ENCODE measurements at places on chromosomes 1 and 21. TPM values are rescaled to one million over a fixed set of nuclear protein-coding genes. Genes with fewer than 3 reads are reported as not detected.

PCAT6 gene
- 1.0 TPM for total RNA-seq

AMY2B gene
- total RNA-seq = 59.7 TPM

KCNE2 gene
- total RNA-seq = 0.48 TPM

MEAF6 gene
- total RNA-seq = 64.0 TPM

DNA sequence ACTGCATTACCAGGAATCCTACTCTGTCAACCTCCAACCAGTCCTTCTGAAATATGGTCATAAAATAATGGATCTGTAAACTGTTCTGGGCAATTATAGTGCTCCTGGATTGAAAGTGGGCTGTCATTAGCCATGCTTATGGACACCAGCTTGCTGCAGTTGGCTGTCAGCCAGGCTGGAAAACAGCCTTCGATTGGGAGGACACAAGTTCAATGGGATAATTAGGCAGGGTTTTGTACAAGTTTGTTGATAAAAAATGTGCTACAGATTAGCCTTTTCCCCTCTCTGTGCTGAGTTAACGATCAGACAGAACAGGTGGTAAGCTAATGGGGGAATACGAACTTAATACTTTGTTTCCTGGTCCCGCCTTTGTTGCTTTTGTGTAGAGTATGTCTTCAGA lies 413.9 kb downstream of the DUSP10 start:
- no peaks in the 10 kb centered on the region for H3K4me1 ChIP-seq
- no peak overlapping the region for H3K4me3 ChIP-seq
- H3K27ac ChIP-seq = no peak overlapping the region
- H3K36me3 ChIP-seq = no peaks in the 10 kb centered on the region

DNA sequence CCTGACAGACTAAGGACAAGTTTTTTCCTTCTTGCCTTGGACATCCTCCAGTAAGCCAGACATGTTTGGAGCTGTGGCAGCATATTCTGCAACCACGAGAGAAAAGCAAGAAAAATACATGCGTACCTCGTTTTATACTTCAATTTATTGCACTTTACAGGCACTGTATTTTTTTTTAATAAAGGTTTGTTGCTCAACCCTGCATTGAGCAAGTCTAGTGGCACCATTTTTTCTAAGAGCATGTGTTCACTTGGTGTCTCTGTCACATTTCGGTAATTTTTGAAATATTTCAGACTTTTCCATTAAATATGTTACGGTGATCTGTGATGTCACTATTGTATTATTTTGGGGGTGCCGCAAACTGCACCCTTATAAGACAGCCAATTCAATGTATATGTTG lies 2.1 kb upstream of the SSX2IP start:
- H3K27ac ChIP-seq = no peak overlapping the region
- no peak for DNase-seq
- no peak overlapping the region for H3K4me3 ChIP-seq
- H3K36me3 ChIP-seq = no peaks in the 10 kb centered on the region
- H3K27me3 ChIP-seq = no peaks in the 10 kb centered on the region

DNA sequence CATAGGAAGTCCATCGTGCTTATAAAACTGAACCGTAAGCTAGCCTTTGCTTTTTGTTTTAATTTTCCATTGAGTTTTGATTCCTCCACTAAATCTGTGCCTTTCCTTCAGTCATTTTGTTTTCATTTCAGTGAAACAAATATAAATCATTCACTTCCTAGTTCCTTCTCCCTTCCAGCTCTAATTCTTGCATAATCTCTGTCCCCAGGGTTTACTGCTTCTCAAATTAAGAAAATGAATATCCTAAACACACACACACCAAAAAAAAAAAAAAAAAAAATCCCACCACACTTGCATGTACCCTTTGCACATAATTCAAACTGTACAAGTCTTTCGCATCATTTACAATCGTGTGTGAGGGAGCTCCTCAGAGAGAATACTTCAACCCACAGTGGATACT lies 6.8 kb downstream of the KCNH1 start:
- no peaks in the 10 kb centered on the region for H3K27me3 ChIP-seq
- no peak for DNase-seq
- no peak overlapping the region for H3K4me3 ChIP-seq
- H3K36me3 ChIP-seq = no peaks in the 10 kb centered on the region

GRCh38 chr21:42513985-42514882 lies 582 bp downstream of the SLC37A1 start:
- no peak overlapping the region for H3K27ac ChIP-seq
- peaks cover 4% of the 10 kb centered on the region for H3K4me1 ChIP-seq
- no peaks in the 10 kb centered on the region for H3K27me3 ChIP-seq
- H3K36me3 ChIP-seq = no peaks in the 10 kb centered on the region
- DNase-seq = no peak

ICOSLG gene
- total RNA-seq = 7.7 TPM

SLFNL1 gene
- 0.59 TPM for total RNA-seq

GRCh38 chr21:37341254-37341960 lies 25.2 kb upstream of the DYRK1A start:
- H3K27ac ChIP-seq = no peak overlapping the region
- H3K4me1 ChIP-seq = peaks cover 8% of the 10 kb centered on the region
- no peaks in the 10 kb centered on the region for H3K36me3 ChIP-seq
- no peak for DNase-seq
- H3K4me3 ChIP-seq = no peak overlapping the region
- no peaks in the 10 kb centered on the region for H3K27me3 ChIP-seq

LINGO4 gene
- total RNA-seq = not detected

GRCh38 chr1:205840146-205840923 lies 9.6 kb downstream of the PM20D1 start:
- no peak overlapping the region for H3K4me3 ChIP-seq
- no peaks in the 10 kb centered on the region for H3K27me3 ChIP-seq
- H3K27ac ChIP-seq = no peak overlapping the region
- DNase-seq = no peak

NBPF10 gene
- 4.7 TPM for total RNA-seq

Measured in ovary (tissue), 10 donors.